ENCODE measurements at places on chromosomes 5 and 9. TPM values are rescaled to one million over a fixed set of nuclear protein-coding genes. Genes with fewer than 3 reads are reported as not detected.

GRCh38 chr5:127772531-127772930 lies 69.3 kb downstream of the CCDC192 start:
- DNase-seq = no peak

DNA sequence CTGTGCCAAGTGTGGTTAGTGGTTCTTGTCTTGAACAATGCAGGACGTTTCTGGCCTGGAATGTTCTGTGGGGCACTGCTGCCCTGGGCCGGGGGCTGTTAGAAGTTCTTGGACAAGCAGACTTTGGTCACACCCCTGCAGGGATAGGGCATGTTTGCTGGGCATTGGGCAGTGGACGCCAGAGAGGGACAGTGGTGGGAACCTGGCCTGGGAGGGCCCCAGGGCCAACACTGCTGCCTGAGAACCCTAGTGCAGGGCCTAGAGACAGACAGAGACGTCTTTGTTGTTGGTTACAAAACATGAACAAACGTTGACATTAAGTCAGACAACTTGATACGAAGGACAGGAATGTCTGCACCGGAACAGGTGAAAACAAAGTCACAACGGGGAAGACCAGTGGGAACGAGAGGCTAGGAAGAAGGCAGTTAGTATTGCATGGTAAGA lies 57.0 kb downstream of the WNK2 start:
- DNase-seq = no peak

DNA sequence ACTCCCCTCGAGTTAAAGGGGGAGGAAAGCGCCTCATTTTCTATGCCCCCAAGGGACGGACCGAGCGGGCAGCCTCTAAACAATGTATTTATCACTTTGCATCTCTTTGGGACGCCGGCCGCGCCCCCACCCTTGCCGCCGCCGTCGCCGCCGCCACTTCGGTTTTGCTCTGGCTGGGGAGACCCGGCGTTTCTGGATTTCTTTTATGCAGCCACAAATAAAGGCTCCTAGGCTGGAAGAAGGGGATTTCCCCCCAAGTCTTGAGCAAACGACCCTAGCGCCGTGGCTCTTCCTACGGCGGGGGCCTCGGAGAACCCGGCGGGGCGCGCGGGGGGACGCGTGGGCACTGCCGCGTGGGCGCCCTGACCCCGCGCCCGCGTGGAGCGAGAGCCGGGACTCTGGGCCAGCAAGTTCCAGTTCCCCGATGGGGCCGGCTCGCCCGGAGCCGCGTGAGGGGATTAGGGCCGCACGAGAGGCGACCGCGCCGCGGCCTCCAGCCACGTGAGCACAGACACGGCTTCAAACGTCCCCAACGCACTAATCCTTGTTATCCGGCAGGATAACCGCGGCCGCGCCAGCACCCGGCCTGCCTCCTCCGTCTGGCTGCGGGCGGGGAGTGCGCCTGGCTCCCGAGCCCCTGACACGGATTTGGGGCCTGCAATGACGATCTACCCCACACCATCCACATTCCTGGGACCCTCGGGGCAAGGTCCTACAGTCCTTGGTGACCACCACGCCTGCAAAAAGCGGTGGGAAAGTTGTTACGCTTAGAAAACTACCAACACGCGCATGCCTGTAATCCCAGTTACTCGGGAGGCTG lies 7.9 kb upstream of the NEUROG1 start:
- no peak for DNase-seq

- no peak for DNase-seq
Measured at GRCh38 chr9:4741365-4742089, 525 bp upstream of the AK3 start.

GRCh38 chr9:136110082-136111061 lies 8.3 kb downstream of the TMEM250 start:
- DNase-seq = no peak

GRCh38 chr9:13734601-13735000 lies 455.1 kb upstream of the MPDZ start:
- no peak for DNase-seq

GRCh38 chr9:130444565-130445221 lies at the start of gene ASS1:
TSS of gene ASS1 (plus strand) at chr9:130444961. CDS start at chr9:130452229, 7,268 bp downstream.
- no peak for DNase-seq

GRCh38 chr5:35001842-35002241 lies 45.9 kb downstream of the AGXT2 start:
- no peak for DNase-seq

- no peak for DNase-seq
Measured at GRCh38 chr5:176415240-176415951, 943 bp downstream of the CLTB start.

DNA sequence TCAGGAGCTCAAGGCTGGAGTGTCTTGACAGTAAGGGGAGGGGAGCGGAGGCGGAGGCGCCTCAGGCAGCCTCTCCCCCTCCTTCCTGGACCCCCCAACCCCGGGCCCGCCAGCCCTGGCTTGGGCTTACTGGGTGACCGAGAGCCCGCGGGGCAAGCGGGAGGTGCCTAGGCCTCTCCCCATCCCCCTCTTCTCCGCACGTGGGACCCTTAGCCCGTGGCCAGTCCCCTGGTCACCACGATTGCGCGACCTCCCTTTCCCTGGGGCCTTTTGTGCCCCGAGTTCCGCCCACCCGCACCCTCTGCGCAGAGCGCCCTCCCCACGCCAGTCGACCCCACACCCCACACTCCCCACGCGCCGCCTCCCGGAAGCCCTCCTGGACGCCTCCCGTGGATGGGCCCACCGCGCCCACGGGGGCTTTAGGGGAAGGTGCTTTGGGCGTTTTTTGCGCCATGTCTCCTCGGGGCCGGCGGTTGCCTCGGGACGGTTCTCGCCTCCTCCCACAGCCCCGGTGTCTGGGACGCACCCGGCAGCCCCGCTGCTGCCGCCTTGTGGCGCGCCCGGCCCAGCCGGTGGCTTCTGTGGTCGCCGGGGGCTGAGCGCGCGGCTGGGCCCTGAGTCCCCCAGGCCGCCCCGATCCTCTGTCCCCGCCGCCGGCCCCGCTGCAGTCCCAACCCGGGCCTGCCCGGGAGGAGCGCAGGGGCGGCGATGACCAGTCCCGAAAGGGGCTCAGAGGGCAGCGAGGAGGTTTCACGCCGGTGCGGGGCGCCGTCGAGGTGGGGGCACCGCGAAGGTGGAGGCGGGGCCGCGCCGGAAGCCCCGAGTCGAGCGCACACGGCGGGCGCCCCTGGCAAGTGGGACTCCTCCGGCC lies 3.2 kb downstream of the TOR4A start:
- DNase-seq = no peak

DNA sequence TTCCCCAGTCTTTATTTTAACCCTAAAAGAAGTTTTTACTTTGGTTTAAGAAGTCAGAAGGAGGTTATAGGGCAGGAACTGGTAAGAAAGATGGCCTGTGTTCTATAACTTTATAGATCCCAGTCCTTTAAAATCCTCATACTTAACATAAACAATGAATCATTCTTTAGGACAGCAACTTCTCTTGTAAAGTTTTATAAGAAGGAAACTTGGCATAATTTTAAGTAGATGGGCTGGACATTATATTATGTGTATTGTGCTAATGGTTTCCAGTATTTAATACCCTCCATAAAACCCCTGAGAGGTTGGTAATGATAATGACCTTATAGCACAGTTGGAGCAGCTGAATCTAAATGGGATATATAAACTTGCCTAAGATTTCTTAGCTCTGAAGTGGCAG lies 247.2 kb downstream of the FAM170A start:
- DNase-seq = no peak

- no peak for DNase-seq
Measured at GRCh38 chr5:31133488-31133887, 60.0 kb upstream of the CDH6 start.

DNA sequence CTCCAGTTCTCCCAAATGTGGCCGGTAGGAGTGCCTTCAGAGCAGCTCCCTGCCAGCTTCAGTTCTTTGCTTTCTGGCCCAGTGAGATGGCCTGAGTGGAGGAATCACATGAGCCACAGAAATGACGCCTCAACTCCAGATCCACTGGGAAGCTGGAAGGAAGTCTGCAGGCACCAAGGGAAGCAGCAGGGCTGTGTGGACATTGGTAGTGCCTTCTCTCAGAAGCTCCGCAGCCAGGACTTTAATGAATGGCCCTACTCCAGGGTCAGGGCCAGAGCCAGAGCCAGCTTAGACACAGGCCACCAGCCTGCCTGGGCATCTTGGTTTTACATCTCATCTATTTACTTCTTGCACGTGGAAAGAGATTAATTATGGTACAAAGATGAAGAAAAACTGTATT lies 12.0 kb upstream of the PSMB7 start:
- peak; percentile 43 for DNase-seq

GRCh38 chr5:78320401-78320800 lies 25.9 kb upstream of the AP3B1 start:
- DNase-seq = no peak

- no peak for DNase-seq
Measured at GRCh38 chr9:134611046-134611445, 30.6 kb upstream of the COL5A1 start.

DNA sequence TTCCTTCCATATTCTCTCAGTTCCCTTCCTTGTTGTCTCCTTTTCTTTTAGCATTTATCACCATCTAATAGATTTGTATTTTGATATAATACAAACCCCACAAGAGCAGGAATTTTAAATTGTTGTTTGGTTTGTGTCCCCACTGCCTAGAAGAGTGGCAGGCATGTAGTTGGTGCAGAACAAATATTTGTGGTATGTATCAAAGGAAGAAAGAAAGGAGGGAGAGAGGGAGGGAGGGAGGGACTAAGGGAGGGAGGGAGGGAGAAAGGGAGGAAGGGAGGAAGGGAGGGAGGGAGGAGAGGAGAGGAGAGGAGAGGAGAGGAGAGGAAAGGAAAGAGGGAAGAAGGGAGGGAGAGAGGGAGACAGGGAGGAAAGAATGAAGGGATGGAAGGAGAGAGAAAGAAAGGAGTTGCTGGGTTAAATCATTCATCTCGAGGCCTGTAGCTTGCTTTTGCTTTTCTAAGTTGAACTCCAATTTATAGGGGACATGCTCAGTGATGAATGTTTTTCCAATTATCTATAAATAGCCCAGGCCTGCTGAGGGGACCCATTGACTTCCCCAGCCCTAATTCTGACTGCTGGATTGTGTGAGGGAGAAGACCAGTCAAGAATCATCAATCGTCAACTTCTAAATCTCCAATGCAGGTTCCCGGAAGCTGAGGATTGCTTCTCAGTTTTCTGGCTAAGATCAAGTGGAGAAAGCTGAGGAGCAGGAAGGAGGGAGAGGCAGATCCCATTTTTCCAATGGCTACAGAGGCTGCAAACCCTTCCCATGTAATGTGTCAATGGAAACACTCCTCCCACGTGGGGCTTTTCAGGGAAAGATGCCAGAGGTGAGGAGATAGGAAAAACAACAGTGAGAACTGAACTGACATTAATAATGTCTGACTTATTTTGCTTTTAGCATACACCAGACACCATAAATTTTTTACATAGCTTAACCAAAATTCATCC lies 320.7 kb downstream of the ASTN2 start:
- no peak for DNase-seq

GRCh38 chr5:5644249-5644648 lies 221.8 kb downstream of the ICE1 start:
- no peak for DNase-seq

- no peak for DNase-seq
Measured at GRCh38 chr9:128288273-128289004, 12.4 kb downstream of the SWI5 start.

- no peak for DNase-seq
Measured at GRCh38 chr5:110844251-110844650, 105.4 kb downstream of the SLC25A46 start.

DNA sequence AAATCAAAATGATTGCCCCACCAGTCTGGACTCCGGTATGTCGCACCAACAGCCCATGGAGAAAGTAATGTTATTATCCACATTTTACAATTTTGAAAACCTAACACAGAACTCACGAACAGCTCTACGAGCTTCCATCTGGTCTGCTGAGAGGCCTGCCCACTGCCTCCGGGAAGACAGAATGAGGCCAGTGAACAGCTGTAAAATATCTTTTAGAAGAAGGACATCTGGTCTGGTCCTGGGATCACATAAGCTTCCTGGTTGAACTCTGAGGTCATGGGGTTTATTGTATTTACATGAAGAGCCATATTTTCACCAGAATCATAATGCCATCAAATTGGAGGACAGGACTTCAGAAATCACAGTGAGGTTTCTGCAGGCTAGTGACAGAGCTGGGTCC lies 89.0 kb downstream of the FRMD3 start:
- DNase-seq = no peak

GRCh38 chr5:72468024-72468423 lies 39.2 kb downstream of the ZNF366 start:
- no peak for DNase-seq

DNA sequence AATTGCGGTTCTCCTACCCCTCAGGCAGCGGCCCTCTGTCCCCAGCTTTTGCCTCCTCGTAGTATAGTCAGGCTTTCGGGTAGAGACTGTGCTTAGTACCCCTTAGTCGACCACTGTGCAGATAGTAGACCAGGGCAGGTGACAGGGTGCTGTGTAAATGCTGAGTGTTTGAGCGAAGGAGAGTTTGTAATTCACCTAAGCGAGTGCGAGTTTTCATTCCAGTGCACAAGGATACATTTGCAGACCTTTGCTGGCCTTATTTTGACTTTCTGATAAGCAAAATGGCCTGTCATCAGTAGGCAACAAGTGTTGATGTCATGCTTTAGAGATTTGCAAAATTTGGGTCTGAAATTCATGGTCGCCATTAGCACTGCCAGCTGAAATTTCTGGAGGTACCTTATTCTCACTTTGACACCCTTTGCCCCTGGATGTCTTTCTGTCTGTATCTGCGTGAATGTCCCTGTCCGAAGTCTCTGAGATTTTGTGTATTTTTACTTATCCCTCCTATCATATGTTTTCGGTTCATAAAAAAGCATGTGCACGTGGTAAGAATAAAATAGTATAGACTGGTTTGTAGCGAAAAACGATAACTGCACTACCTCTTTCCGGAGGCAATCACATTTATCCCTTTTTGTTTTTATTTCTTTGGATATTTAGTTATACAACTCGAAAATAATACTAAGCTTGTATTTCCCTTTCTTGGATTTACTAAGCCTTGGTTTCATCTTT lies 1.9 kb downstream of the LMNB1 start:
- DNase-seq = no peak

DNA sequence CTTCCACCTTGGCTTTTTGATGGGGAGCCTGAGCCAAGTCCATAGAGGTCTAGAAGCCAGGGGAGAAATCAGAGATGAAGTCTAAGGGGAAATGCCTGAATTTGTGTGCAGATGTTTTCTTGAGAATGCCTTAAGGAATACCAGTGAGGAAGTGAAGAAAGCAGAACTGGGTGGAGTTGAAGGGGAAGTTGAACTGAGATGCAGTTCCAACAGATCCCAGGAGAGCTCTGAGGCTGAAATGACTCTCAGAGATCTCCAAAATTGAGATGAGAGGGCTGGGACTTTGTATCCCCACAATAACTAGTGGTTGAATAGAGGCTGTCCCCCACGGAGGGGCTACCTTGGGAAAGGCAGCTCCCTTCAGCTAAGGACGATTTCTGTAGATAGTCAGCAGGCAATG lies 197.1 kb downstream of the ZNF462 start:
- no peak for DNase-seq

The PCDHGA5 gene
- total RNA-seq = 2.7 TPM

The CCDC183 gene
- total RNA-seq = 0.71 TPM

The PCDHB1 gene
- total RNA-seq = not detected

The WDR38 gene
- total RNA-seq = not detected

The IFNA2 gene
- not detected for total RNA-seq

The FBXO4 gene
- total RNA-seq = 11.2 TPM
